ENCODE measurements at places on chromosomes 1 and 21. TPM values are rescaled to one million over a fixed set of nuclear protein-coding genes. Genes with fewer than 3 reads are reported as not detected.
A peak's percentile ranks its signal among the peaks of the same experiment; 100 is the strongest.

GRCh38 chr1:155198547-155198906 is 9.2 kb downstream of the THBS3 start:
- H3K36me3 ChIP-seq = peaks cover 16% of the 10 kb centered on the region
- DNase-seq = no peak
- no peaks in the 10 kb centered on the region for H3K27me3 ChIP-seq
- H3K4me1 ChIP-seq = no peaks in the 10 kb centered on the region

DNA sequence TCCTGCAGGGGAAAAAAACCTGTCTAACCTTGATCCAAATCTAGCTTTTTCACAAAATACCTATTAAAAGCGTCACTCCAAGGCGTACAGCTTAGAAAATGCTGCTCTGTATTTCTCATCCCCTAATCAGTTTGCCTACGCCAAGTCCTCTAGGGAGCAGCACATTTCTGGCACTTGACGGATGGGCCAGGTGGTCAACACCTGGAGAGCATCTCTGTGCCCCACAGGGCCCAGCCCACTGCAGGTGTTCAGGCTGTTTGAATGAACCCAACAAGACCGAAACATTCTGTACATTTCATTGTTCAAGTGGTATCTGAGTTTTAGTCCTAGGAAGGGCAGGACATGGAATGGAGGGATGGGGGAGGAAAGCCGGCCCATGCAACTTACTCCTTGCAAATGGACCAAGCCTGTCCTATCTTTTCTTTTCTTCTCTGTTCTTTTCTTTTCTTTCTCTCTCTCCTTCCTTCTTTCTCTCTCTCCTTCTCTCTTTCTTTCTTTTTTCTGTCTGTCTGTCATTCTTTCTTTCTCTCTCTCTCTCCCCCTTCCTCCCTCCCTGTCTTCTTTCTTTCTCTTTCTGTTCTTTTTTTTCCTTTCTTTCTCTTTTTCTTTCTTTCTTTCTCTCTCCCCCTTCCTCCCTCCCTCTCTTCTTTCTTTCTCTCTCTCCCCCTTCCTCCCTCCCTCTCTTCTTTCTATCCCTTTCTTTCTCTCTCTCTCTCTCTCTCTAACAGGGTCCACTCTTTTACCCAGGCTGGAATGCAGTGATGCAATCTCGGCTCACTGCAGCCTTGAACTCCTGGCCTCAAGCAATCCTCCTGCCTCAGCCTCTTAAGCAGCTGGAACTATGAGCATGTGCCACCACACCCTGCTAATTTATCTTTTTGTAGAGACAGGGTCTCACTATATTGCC is 29.1 kb downstream of the IGFN1 start:
- H3K4me3 ChIP-seq = no peak overlapping the region
- H3K36me3 ChIP-seq = no peaks in the 10 kb centered on the region
- DNase-seq = peak; percentile 20
- no peaks in the 10 kb centered on the region for H3K27me3 ChIP-seq
- H3K27ac ChIP-seq = no peak overlapping the region

GRCh38 chr1:40385437-40386358 is 12.2 kb downstream of the SMAP2 start:
- H3K36me3 ChIP-seq = peaks cover 11% of the 10 kb centered on the region
- no peak overlapping the region for H3K27ac ChIP-seq
- no peaks in the 10 kb centered on the region for H3K27me3 ChIP-seq
- DNase-seq = no peak
- H3K4me3 ChIP-seq = peak overlapping the region; percentile 52

DNA sequence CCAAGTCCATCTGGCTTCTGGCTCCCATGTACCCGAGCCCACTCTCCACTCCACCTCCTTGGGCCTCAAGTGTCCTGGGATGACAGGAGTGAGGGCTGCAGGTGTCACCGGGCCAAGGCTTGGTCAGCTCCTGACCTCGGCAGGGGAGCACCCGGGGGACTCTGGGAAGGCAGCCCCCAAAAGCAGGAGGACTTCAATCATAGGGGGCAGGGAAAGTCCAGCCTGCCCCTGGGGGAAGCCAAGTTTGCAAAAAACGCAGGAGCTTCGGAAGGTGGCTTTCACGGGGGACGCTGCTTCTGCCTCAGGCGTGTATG is 56.8 kb downstream of the KCNAB2 start:
- no peaks in the 10 kb centered on the region for H3K27me3 ChIP-seq
- no peak for DNase-seq
- H3K36me3 ChIP-seq = no peaks in the 10 kb centered on the region
- H3K4me3 ChIP-seq = no peak overlapping the region
- H3K27ac ChIP-seq = no peak overlapping the region

The TRIM58 gene
- 1.7 TPM for total RNA-seq

All from endodermal cell (in vitro differentiated cells).